ENCODE measurements at places on chromosomes 7 and 10. TPM values are rescaled to one million over a fixed set of nuclear protein-coding genes. Genes with fewer than 3 reads are reported as not detected.

MEST gene
- total RNA-seq, result 110 TPM

SPDYE11 gene
- not detected for total RNA-seq

CCL26 gene
- total RNA-seq, result not detected

CLCN1 gene
- not detected for total RNA-seq

ZNF33B gene
- 65.1 TPM for total RNA-seq

CAMK2G gene
- total RNA-seq, result 82.6 TPM

CRYGN gene
- not detected for total RNA-seq

RBP3 gene
- total RNA-seq, result not detected

MMRN2 gene
- 5.9 TPM for total RNA-seq

SCART1 gene
- total RNA-seq, result 2.8 TPM

ASIC3 gene
- total RNA-seq, result 2.5 TPM

NRP1 gene
- 90.1 TPM for total RNA-seq

KLF14 gene
- total RNA-seq, result not detected

AGR2 gene
- total RNA-seq, result not detected

ZNF239 gene
- total RNA-seq, result 19.4 TPM

RASA4B gene
- 19.4 TPM for total RNA-seq

RGR gene
- total RNA-seq, result 0.31 TPM

NEUROG3 gene
- not detected for total RNA-seq

SPDYE2B gene
- total RNA-seq, result not detected

RET gene
- total RNA-seq, result 1.6 TPM

FASTK gene
- 53.5 TPM for total RNA-seq

IL15RA gene
- not detected for total RNA-seq

ITGB8 gene
- total RNA-seq, result 124 TPM

CYP26C1 gene
- total RNA-seq, result 0.63 TPM

PTN gene
- total RNA-seq, result 140 TPM

ATP5MK gene
- 74.8 TPM for total RNA-seq

SKIDA1 gene
- total RNA-seq, result 9.4 TPM

IGFBP3 gene
- 5.6 TPM for total RNA-seq

TFPI2 gene
- total RNA-seq, result not detected

TUBB8 gene
- total RNA-seq, result not detected

TUBAL3 gene
- total RNA-seq, result not detected

GSDME gene
- 46.6 TPM for total RNA-seq

NPSR1 gene
- total RNA-seq, result not detected

CCZ1 gene
- total RNA-seq, result 87.3 TPM

ITPRID1 gene
- total RNA-seq, result 5.3 TPM

ATP5F1C gene
- 258 TPM for total RNA-seq

CTNNA3 gene
- total RNA-seq, result 6.9 TPM

CYP2E1 gene
- 16.3 TPM for total RNA-seq

MUC3A gene
- 0.63 TPM for total RNA-seq

NEUROD6 gene
- total RNA-seq, result 439 TPM

TACR2 gene
- 1.3 TPM for total RNA-seq

HNRNPH3 gene
- total RNA-seq, result 87.3 TPM

DENND2A gene
- 29.4 TPM for total RNA-seq

FAM237B gene
- total RNA-seq, result not detected

All from parietal lobe (tissue), 2 donors.